ENCODE measurements at places on chromosomes 7 and 10. TPM values are rescaled to one million over a fixed set of nuclear protein-coding genes. Genes with fewer than 3 reads are reported as not detected.

- no peak overlapping the region for H3K27ac ChIP-seq
- no peak for DNase-seq
- H3K4me3 ChIP-seq = no peak overlapping the region
Measured at GRCh38 chr7:140008755-140009610, 53.8 kb downstream of the PARP12 start.

- H3K27me3 ChIP-seq = no peaks in the 10 kb centered on the region
- no peaks in the 10 kb centered on the region for H3K36me3 ChIP-seq
- no peaks in the 10 kb centered on the region for H3K4me1 ChIP-seq
- no peak for DNase-seq
Measured at GRCh38 chr10:50480054-50481007, 143.4 kb downstream of the SGMS1 start.

DNA sequence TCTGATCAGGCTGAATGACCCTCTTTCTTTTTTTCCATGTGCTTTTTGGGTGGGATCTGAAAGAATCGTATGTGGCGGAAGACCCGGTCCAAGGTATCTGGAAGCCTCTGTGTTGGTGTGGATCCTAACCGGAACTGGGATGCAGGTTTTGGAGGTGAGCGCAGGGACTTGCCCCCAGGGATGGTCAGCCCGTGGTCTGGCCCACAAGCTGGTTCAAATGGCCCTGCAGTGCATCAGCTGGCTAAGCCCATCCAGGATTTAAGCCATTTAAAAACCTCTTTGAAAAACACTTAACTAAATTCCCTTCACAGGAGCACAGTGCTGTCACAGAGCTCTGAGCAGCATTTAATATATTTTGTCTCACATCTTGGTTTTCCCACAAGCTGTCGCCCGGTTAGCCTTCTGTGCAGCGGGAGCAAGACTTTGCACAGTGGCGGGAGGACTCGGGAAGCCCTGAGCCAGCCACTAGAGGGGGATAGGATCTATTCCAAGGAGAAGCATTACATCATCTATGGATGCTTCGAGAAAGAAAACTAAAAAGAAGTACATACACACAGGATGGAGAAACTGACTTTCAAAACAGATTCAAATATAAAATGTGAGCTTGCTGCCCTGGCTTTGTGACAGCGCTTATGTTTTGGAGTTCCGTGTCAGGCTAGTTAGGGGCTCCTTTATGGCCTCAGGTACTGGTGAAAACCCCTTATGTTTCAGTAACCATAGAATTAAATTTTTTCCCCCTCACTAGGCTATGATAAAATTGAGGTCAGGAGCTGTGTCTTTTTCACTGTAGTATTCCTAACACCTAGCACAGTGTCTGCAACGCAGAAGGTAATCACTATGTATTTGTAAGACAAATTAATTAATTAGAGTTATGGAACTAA is 11.3 kb downstream of the CPA2 start:
- peaks cover 5% of the 10 kb centered on the region for H3K4me1 ChIP-seq
- DNase-seq = no peak
- no peak overlapping the region for H3K27ac ChIP-seq
- H3K27me3 ChIP-seq = no peaks in the 10 kb centered on the region
- H3K36me3 ChIP-seq = no peaks in the 10 kb centered on the region
- H3K4me3 ChIP-seq = no peak overlapping the region

DNA sequence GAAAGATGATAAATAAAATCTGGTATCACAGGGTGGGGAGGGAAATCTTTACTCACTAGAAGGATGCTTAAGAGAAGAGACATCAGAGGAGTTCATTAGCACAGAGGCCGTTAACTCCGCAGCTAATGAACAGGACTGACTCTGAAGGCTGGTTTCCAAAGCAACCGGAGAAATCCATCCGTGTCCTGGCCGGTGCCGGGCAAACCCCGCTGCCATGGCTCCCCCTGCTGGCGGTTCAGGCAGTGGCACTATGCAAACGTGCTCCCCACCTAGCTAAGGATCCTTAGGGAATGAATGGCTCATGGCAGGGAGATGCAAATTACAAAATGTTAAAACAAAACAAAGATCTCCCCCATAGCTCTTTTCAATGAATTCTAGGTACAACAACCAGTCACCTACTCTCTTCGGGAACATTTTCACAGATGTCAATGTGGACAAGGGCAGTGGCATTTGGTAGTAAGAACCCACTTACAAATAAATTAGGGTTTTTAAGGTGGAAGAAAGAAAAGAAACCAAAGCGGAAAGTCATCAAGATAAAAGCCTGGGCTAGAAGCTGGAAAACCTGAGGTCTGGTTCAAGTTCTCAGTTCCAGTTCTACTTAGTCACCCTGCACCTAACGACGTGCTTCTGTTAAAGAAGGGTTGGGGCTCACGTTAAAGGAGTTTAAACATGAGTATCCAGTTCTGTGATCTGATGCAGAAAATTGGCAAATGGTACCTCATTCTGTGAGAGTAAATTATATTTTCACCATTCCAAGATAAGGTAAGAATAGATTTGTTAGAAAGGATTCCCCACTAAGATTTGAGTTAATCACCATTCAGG is 138.2 kb downstream of the SVIL start:
- H3K4me1 ChIP-seq = no peaks in the 10 kb centered on the region
- H3K27me3 ChIP-seq = no peaks in the 10 kb centered on the region
- H3K27ac ChIP-seq = no peak overlapping the region
- no peak overlapping the region for H3K4me3 ChIP-seq

DNA sequence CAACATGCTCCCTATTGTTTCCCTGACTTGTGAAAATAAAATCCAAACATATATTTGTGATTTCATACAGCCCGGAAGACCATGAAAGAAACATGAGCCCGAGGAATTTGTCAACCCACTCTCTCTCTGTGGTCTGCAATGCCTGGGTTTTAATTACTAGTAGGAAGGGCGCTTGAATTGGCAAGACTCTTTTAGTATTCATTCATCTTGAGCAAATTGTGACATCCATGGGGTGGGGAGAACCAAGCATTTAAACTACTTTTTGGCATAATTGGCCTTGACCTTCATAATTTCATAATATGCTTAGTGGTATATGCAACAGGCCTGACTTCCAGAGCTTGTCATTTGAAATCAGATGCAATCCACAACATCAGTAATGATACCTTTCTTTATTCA is 142.4 kb upstream of the BMPER start:
- no peak overlapping the region for H3K27ac ChIP-seq
- no peak for DNase-seq
- H3K27me3 ChIP-seq = no peaks in the 10 kb centered on the region

DNA sequence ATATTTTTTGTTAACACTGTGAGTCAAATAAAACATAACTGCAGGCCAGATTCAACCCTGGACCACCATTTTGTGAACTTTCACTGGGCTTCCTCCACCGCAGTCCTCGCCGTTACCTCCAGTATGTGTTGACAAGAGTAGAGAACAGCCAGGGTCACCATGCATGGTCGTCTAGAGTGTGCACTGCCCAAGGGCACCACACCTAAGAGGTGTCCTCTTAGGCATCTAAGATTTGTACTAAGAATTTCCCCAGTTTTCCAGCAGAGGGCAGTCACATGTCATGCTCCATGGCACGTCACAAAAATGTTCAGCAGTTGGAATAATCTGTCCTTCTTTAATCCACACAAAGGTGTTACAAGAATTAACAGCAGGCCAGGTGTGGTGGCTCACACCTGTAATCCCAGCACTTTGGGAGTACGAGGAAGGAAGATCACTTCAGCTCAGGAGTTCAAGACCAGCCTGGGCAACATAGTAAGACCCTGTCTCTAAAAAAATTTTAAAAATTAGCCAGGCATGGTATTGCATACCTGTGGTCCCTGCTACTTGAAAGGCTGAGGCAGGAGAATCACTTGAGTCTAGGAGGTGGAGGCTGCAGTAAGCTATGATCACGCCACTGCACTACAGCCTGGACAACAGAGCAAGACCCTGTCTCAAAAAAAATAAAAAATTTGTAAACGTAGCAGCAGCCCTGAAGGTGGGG is 71.2 kb upstream of the FOXK1 start:
- DNase-seq = peak; percentile 71
- peaks cover 12% of the 10 kb centered on the region for H3K4me1 ChIP-seq
- H3K27ac ChIP-seq = no peak overlapping the region
- no peaks in the 10 kb centered on the region for H3K36me3 ChIP-seq
- H3K4me3 ChIP-seq = no peak overlapping the region

DNA sequence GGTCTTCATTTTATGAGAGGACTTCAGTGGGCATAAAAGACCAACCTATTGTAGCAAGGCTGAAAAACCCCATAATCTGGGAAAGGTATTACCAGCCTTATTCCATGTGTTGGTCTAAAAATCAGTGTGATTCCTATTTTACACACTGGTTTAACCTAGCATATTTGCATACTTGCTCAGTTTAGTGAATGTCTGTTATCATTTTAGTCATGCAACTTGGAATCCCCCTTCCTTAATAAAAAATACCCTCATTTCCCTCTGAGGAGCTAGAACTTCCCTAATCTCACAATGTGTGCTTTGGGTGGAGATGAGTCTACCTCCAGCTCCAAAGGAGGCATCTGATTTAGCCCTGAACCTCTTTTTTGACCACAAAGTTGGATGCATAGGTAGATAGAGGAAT is 312.8 kb upstream of the SORCS1 start:
- no peaks in the 10 kb centered on the region for H3K27me3 ChIP-seq
- no peaks in the 10 kb centered on the region for H3K36me3 ChIP-seq
- DNase-seq = no peak
- H3K4me1 ChIP-seq = no peaks in the 10 kb centered on the region
- H3K27ac ChIP-seq = no peak overlapping the region

DNA sequence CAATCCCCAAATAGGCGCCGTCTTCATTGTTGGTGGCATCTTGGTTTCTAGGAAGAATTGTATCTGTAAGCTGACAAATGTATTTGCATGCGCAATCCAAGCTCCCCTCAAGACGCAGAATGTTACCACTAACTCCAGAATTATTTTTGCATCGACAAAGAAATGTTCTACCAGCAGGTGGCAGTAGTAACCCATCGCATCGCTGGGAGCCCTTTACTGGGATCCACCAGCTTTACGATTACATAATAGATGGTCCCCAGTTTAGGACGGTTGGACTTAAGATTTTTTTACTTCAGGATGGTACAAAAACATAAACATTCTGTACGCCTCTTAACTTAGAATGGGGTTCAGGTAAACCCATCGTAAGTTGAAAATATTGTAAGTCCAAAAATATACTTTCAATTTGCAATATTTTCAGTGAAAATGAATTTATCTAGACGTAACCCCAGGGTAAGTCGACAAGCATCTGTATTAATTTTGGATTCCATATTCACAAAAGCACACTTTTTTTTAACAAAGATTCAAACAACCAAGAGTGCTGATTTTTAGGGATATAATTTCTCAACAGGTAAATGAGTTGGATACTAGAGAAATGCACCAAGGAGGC is 114.0 kb upstream of the COBL start:
- no peaks in the 10 kb centered on the region for H3K4me1 ChIP-seq
- no peak overlapping the region for H3K27ac ChIP-seq
- no peaks in the 10 kb centered on the region for H3K27me3 ChIP-seq
- no peak overlapping the region for H3K4me3 ChIP-seq
- peak; percentile 38 for DNase-seq

DNA sequence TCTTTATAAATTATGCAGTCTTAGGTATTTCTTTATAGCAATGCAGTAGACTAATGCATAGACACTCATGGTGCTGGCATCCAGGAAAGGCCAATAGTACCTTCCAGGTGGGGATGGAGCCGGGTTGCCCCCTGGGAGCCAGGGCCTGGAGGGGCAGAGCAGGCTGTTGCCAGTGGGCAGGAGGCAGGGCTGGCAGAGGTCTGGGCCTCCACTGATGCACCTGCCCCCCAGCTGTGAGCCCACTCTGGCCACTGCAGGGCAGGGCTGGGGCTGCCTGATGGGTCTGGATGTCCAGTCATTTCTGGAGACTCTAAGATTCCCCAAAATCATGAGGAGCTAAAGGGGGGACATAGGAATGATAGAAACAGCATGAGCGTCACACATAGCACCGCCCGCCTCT is 66.7 kb downstream of the MICALL2 start:
- no peak overlapping the region for H3K27ac ChIP-seq
- no peaks in the 10 kb centered on the region for H3K36me3 ChIP-seq
- H3K4me1 ChIP-seq = no peaks in the 10 kb centered on the region
- no peak overlapping the region for H3K4me3 ChIP-seq
- no peak for DNase-seq
- no peaks in the 10 kb centered on the region for H3K27me3 ChIP-seq

- no peaks in the 10 kb centered on the region for H3K27me3 ChIP-seq
- DNase-seq = no peak
- H3K27ac ChIP-seq = no peak overlapping the region
- no peaks in the 10 kb centered on the region for H3K4me1 ChIP-seq
- H3K4me3 ChIP-seq = no peak overlapping the region
Measured at GRCh38 chr7:41110186-41110585, 592.7 kb downstream of the INHBA start.

- H3K27me3 ChIP-seq = no peaks in the 10 kb centered on the region
- H3K4me1 ChIP-seq = no peaks in the 10 kb centered on the region
- DNase-seq = no peak
- H3K36me3 ChIP-seq = no peaks in the 10 kb centered on the region
- no peak overlapping the region for H3K4me3 ChIP-seq
- H3K27ac ChIP-seq = no peak overlapping the region
Measured at GRCh38 chr10:70918851-70919530, 30.6 kb upstream of the PCBD1 start.

DNA sequence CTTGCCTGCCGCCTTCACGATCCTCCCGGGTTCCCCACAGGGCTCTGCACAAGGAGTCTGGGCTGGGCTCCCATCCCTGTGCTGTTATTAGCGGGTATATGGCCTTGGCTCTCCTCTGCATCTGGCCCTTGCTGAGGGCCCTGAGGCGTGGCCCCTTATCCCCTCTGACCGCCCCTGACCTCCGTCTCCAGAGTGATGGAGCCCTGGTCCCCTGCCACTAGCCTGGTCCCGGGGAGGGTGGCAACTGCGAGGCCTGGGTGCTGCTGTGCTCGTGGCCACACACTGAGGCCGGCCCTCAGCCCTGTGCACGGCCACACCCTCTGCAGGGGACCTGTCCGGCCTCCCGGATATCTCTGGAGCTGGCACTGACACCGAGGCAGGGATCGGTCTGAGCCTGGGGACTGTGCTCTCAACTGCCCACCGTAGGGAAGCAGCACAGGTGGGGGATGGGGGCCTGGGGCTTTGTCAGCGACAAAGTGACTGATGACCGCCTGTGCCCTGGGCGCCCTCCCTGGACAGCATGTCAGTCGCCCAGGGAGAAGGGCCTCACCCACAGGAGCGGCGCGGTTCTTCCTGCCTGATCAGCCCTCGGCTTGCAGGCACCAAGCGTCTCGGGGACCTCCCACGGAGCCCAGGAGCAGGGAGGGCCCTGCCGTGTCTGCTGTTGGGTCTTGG is 72.4 kb downstream of the NKX6-2 start:
- H3K36me3 ChIP-seq = no peaks in the 10 kb centered on the region
- H3K27ac ChIP-seq = no peak overlapping the region
- DNase-seq = no peak
- H3K4me3 ChIP-seq = no peak overlapping the region

DNA sequence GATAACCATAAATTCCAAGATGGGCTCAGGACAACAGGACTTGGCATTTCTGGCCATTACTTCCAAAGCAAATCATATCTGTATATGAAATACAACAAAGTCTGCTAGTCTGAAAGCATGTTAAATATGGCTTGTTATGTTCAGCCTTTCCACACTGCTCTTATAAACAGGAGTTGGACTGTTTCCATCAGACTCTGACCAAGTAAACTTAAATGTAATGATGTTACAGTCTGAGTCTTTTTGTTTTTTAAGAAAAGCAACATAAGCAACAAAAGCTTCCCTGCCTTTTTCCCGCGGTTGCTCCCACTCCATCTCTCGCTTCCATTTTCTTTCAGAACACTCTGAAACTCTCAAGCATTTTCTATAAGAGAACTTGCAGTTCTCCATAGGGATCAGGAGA is 8.1 kb upstream of the CDCA7L start:
- no peak overlapping the region for H3K4me3 ChIP-seq
- DNase-seq = no peak
- no peak overlapping the region for H3K27ac ChIP-seq
- H3K36me3 ChIP-seq = no peaks in the 10 kb centered on the region
- no peaks in the 10 kb centered on the region for H3K4me1 ChIP-seq
- no peaks in the 10 kb centered on the region for H3K27me3 ChIP-seq

Gene MKX
- total RNA-seq = not detected

Gene DNAH11
- total RNA-seq = 0.19 TPM

Gene RAPGEF5
- total RNA-seq = 0.93 TPM

Gene SLC26A3
- not detected for total RNA-seq
